ENCODE measurements at places on chromosomes 6 and 20.

DNA sequence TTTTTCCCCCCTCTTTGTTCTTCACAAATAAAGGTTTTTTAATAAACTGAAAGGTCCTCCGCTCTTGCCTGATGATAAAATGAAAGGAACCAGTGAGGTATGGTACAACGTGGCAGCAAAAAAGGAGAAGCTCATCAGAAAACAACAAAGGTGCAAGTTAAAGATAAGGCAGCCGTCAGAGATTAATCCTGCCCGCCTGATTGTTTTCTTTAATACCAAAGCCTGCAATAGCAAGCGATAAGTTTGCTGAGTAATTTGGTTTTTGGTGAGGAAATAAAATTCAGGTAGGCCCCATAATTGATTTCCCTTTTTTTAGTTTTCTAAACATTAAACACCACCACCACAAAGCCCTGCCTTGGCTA is 177.9 kb downstream of the MBOAT1 start:
- no peak for DNase-seq

GRCh38 chr6:111447051-111447450 is 36.0 kb downstream of the REV3L start:
- no peak for DNase-seq

DNA sequence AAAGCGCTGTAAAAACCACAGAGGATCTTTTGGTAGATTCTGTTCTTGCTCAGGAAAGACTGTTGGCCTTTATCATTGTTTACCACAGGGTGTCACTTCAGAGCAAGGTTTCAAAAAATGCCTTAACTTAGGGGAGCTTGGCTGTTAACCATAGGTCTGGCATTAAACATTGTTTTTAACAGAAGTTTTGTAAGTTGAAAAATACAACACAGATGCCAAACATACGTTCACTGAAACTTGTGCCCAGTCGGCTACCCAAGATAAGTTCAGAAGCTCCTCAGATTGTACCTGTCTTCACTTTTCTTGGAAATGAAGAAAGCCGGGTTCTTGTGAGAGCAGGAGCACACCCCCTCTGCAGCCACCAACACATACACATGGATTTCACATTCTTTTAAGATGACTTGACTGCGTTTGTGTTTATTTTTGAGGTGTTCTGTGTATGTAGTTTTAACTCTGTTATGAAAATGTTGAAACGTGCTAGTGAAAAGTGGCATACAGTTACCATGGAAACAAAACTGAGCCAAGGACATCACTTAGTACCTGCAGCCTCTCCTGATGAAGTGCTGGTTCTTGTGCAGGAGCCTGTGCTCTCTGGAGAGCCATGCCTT is 64.9 kb downstream of the SYCP2L start:
- DNase-seq: no peak

DNA sequence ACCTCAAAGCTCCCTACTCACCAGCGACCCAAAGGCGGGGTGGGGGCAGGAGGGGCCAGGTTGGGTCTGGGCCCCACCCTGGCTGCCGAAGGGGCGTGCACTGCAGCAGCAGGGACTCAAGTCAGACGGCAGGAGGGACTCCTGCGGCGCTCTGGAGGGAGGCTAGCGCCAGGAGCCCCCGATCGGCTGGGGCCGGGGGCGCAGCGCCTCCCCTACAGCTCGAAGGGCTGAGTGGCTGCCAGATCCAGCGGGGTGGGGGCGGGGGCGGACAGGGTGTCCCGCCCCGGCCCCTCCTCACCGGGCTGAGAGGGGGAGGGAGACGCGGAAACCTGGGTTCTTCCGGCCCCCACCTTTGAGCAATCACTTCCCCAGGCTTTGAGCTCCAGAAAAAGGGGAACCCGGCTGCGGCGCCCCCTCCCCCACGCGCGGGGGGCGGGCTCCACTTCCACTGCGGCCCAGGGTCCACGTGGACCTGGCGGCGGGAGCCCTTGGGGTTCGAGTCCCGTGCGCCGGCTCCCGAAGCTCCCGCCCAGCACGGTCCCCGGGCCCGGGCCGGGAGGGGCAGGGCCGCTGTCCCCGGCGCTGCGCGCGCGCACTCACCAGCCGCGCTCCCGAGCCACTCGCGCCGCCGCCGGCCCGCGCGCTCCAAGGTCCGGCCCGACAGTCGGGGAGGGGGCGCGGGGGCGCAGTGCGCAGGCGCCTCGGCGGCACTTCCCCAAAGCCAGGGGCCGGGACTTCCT is at the start of gene RGS19:
Gene RGS19, minus strand, starts transcription at position 246 of the 740 bp plus-strand sequence. CDS start 2,632 bp downstream, outside the sequence.
- peak; percentile 64 for DNase-seq

DNA sequence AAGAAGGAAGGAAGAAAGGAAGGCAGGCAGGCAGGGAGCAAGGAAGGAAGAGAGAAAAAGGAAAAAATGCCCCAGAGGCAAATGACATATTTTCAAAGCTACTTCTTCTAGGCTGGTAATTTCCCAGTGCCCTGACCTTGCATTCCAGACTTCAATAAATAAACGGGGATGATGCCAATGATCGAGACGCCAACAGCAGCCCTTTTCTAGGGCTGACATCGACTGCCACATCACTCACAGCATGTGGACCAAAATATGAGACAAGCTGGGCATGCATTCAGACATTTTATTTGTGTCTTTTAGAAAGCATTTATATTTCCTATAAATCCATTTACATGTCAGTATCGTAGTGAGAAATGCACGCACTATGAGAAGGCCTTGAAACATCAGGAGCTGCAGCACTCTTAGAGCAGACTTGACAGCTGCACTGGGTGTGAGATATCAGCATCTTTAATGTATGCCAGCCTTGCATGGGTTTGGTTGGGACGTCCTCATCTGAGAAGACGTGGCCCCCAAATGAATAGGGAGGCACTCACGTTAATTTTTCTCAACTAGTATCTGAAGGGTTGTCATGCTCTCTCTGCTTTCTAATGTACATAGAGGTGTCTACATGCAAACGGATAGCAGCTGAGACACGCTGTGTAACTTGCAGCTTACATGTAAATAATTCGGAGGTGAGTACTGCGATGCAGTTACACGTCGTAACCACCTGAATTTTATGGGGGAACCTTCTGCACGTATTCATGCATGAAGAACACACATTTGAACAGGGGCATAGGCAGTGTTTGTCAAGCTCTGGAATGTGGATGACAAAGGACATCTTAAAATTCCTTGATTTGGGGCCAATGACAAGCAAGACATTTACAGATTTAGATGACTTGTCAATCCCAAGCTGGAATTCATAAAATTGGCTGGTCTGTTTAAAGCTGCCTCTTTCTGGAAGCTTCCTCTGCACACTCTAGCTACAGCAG is 149.1 kb upstream of the AGPAT4 start:
- DNase-seq: no peak

GRCh38 chr6:75775219-75775618 is 26.2 kb downstream of the MYO6 start:
- DNase-seq: no peak

DNA sequence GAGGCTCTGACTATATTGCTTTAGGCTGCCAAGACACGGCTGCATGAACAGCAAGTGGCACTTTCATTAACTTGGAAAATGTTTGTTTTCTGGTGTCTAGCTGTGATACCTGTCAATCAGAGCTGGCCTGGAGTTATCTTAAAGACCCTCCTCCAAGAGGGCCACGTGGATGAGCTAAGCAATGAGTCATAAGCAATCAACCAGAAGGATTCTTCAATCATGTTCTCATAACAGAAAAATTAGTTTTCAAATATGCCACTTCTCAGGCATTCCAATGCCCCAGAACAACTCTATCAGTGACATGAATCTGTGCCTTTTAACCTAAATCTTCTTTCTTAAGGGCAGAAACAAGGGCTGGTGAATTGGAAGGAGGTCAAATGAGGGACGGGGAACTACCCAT is 283.0 kb downstream of the HTR1B start:
- DNase-seq: no peak

All from T-helper 1 cell (primary cell).